ENCODE measurements at places on chromosomes 5 and 9. TPM values are rescaled to one million over a fixed set of nuclear protein-coding genes. Genes with fewer than 3 reads are reported as not detected.

DNA sequence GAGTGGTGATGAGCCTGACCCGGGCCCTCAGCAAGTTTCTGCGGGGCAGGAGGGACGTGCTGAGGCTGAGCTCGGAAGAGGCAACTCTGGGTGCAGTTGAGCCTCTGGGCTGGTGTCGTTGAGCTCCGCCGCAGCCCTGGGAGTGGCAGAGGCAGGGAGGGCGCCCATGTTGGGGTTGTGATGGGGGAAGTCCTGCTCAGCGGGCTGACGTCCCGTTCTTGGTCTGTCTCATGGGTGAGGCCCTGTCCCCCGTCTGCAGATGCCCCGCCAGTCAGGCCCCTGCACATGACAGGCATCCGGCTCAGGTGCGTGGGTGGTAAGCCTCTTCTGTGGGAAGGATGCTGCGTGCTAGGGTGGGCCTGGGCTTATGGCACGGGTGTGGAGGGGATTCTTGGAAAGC, 64.3 kb downstream of the RXRA start:
- no peak for DNase-seq

- no peak for DNase-seq
These were observed 57.5 kb upstream of the ADRB2 start for GRCh38 chr5:148768806-148769415.

GRCh38 chr9:108182950-108183381, 672.8 kb downstream of the ACTL7B start:
- DNase-seq: no peak

DNA sequence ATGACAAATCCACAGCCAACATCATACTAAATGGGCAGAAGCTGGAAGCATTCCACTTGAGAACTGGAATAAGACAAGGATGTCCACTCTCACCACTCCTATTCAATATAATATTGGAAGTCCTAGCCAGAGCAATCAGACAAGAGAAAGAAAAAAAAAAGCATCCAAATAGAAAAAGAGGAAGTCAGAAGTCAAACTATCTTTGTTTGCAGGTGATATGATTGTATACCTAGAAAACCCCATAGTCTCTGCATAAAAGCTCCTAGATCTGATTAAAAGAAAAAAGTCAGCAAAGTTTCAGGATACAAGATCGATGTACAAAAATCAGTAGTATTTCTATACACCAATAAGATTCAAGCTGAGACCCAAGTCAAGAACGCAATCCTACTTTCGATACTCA, 66.1 kb downstream of the OSMR start:
- DNase-seq: no peak

The STPG3 gene
- 1.3 TPM for total RNA-seq

DNA sequence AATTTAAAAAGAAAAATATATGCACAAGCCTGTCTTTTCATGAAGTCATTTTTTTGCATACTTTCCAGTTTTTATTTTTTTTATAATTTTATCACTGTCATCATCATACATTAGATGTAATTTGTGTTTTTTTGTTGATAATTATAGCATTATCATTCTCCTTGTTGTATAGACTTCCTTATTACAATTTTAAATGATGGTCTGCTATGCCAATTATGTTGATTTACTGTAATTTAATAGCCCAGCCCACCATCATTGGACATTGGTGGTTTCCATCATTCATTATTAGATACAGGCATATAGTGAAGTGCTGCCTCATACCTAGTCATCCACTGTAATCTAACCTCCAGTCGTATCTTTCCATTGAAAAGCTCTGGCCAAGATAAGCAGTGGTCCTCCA, 3.8 kb upstream of the TJP2 start:
- no peak for DNase-seq

The PCDHGA5 gene
- total RNA-seq: 6.6 TPM

DNA sequence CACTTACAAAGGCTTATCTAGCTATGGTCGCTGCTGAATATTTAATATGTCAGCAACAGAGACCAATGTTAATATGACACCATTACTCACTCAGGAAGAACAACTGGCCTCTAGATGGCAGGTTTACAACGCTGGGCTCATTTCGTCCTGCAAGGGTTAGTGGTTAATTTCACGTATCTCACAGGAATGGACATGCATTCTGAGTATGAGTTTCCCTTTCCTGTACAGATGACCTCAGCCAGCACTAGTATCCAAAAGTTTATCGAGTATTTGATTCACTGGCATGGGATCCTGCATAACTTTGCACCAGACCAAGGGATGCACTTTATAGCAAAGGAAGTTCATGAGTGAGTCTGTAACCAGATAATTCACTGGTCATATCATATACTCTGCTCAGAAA, 8.7 kb upstream of the TRPC7 start:
- no peak for DNase-seq

DNA sequence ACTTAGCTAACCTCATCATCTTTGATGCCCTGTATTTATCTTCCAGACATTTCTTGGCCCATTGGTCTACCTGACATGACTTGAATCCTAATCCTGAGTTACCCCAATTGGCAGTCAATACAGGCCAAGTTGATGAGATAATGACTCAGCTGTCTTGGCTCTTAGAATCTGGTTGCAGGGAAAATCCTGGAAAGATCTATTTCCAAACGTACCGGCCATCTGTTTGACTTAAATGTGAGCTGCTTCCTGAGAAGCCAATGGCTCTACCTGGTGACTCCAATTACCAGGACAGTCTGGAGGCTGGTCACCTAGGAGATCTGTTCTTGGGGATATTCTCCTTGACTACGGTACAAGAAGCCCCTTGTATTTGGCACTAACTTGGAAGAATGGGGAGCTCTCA, 475.2 kb upstream of the BRINP1 start:
- no peak for DNase-seq

DNA sequence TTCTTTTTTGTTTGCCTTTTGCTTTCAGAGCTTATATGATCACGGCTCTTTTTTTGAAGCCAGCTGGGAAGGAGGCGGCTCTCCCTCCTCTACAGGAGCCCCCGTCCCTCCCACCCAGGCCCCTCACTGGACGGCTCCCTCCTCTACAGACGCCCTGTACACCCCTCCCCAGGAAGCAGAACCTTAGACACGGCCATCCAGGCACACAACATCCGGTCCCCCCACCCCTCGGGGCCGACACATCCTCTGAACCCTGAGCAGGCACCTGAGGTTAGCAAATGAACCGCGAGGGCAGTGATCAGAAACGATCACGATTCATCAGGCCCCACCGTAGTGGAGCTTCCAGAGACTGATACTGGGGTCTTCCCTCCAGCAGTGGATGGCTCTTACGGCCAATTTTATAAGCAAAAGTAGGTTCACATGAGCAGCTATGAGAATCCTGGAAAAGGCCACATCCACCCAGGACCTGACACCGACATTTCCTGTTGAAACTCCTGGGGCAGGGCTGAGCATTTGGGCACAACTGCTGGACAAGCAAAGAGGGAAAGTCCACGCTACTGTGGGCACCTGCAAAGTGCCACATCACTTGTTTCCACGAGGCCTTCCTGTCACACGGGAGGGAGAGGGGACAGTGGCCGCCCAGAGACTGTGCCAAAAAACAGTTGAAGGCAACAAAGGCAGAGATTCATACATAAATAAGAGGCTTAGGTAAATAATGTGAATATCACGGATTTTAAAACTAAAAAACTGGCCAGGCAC, 78.9 kb downstream of the SEMA4D start:
- DNase-seq: no peak

GRCh38 chr9:131736431-131736830, 3.4 kb downstream of the RAPGEF1 start:
- DNase-seq: no peak

DNA sequence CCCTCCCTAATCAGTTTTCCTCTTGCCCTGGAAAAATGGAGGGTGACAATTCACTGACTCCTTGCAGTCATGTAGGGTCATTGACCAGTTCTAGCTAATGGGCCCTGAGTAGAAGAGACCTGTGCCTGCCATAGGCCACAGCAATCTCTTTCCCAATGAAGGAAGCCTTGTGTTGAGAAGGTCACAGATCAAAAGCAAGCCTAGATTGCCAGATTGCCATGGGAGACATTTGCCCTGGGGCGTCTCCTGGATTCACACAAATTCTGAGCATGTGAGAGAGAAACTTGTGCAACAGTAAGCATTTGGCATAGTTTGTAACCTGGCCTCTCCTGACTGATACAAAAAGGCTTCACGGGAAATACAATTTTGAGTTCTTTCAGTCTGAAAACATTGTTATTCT, 148.0 kb downstream of the NUDT12 start:
- DNase-seq: no peak

The KCNT1 gene
- 3.9 TPM for total RNA-seq

GRCh38 chr5:39783756-39784421, 359.1 kb upstream of the DAB2 start:
- DNase-seq: no peak

DNA sequence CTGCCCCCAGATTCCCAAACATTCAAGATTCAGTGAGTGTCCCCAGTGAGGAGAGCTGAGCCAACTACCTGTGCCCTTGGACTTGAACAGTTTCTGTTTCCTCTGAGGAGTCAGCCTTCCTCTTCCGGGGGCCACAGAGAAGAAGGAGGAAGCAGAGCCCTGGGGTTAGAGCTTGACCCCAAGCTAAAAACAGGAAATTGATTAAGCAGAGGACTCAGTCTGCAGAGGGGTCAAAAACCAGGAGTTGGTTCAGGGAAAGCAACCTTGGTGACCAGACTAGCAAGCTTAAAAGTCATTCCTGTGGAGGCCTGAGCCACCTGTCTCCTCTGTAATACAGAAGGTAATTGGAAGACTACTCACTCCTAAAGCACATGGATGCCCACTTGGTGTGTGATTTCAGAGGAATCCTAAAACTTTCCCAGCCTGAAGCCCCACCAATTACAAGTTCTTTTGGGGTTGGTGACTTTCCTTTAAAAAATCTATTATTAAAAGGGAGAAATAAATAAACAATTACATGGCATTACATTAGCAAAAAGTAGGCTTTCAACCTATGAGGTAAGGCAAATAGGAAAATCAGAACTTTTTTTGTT, 64.2 kb upstream of the SELENOP start:
- DNase-seq: no peak

The SLC46A2 gene
- total RNA-seq: not detected

- DNase-seq: no peak
These were observed 278.1 kb upstream of the CD180 start for GRCh38 chr5:67474597-67475238.

DNA sequence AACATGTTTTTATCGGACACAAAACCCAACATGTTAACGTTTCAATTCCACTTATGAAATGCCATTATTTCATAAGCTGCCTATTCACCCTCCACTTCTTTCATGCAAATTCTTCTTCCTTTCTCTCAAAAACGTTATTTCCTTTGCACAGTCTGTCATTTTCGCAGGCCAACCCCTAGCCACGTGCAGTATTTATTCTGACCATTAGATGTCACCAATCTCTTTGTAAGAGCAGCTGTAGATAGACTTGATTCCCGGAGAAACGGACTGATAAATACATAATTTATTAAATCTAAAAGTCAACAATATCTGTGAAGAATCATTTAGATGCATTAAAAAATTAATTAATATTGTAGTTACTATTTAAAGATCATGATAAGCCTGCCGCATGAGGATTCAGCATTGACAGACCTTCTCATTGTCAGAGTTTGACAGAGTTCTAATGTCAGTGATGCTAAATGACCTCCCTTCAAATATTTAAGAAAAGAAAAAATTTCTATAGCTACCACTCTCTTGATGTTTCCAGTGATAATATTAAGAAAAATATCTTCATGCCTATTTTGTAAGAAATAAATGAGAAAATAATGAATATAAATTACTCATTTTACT, 933.6 kb downstream of the CDH12 start:
- no peak for DNase-seq

- no peak for DNase-seq
These were observed 34.1 kb downstream of the SIL1 start for GRCh38 chr5:139164020-139164419.

- DNase-seq: no peak
These were observed 288.3 kb upstream of the MPDZ start for GRCh38 chr9:13567833-13568232.

Data from Right ventricle myocardium superior (tissue), 1 donor.